ENCODE measurements at places on chromosomes 3 and 15.

DNA sequence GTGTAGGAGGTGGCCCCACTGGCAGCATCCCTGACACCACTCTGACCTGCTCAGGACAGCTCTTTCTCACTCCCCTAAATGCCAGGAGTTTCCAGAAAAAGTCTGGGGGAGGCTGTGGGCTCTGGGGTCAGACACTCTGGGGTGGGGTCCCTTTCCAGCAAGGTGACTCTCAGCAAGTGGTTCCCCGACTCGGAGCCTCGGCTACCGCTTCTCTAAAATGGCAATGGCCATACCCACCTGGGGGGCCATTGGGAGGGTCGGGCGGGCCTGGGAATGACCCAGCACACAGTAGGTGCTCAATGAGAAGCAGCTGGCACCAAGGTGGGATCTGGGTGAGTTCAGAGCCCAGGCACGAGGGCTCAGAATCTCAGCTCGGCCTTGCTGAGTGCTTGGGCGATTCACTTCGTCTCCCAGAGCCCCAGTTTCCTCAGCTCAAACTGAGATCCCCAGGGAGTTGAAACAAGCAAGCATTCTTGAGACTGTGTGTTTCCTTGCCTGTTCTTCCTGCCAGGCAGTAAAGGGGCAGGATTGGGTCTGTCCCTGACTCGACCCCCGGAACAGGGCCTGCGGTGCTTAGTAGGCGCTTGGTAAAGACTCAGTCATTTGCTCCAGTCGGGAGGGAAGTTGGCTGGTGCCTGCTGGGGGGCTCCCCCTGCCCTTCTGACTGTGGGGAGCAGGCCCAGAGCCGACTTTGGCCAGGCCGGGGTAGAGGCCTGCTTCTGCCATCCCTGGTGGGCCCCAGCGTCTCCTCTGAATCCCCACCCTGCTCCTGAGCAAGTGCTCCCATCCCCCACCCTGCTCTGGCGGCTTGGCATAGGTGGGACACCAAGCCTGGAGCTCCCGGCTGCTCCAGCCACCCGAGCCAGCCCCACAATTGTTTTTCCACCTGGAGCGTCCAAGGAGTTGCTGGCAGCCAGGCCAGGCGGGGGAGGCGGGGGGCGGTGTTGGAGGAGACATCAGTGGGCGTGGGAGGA is 32.9 kb upstream of the FBLN2 start:
- DNase-seq = no peak

DNA sequence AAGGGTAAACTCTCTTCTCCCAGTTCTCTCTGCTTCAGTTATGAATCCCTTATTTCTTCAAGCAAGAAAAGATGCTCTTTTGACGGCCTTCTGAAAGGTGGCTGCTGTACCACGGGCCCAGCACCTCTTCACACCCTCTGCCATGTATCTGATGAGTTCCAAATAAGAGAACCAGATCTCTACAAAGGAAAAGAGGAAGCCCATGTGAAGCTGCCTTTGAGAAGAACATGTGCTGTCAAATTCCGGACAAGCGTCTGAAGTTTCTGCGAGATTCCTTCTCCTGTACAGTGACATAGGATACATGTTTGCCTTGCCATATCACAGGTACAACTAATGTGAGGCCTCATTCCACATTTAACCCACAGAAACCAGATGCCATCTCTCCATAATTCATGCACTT is 59.2 kb downstream of the SH3BP5 start:
- DNase-seq = no peak

- DNase-seq = no peak
These were observed 48.0 kb upstream of the TBL1XR1 start for GRCh38 chr3:177245250-177245649.

DNA sequence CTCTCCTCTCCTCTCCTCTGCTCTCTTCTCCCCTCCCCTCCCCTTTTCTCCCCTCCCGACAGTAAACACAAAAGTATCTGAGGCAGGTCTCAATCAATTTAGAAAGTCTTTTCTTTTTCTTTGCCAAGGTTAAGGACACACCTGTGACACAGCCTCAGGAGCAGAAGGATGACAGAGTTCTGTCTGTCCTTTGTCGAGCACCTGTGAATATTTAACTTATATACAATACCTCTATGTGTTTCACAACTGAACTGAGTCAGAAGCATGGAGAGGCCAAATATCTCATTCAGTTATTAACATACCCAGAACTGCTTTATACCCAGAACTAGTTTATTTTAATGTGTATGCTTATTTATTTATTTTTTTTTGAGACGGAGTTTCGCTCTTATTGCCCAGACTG is 81.1 kb upstream of the ROBO1 start:
- DNase-seq = no peak

DNA sequence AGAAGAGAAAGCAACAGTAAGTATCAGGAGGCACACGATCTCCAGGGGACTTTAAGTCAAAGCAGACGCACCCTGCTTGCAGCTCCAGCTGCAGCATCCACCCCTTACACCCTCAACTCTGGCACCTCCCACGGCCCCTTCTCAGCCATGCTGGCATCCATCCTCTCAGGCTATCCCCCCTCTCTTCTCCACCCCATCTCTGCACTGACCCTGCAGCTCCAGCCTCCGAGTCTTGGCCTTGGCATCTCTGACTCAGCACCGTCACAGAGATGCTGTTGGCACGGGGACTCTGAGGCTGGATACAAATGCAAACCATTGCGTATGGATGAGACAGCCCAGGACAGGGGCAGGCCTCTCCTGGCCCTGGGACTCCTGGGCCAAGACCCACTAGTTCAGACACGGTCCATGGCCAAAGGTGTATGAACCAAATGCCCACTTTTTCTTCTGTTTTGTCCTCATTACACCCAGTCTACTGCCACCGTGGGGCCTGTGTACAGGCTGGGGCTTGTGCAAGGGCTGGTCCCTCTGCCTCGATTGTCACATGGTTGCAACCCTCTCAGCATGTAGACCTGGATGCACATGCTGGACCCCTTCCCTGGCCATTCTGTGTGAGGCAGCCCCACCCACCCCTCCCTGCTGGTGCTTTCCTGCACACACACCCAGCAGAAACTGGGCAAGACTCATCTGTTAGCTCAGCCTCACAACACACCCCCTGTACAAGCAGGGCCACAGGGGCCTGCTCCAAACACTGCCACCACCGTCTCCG is 18.7 kb upstream of the ZXDC start:
- no peak for DNase-seq

DNA sequence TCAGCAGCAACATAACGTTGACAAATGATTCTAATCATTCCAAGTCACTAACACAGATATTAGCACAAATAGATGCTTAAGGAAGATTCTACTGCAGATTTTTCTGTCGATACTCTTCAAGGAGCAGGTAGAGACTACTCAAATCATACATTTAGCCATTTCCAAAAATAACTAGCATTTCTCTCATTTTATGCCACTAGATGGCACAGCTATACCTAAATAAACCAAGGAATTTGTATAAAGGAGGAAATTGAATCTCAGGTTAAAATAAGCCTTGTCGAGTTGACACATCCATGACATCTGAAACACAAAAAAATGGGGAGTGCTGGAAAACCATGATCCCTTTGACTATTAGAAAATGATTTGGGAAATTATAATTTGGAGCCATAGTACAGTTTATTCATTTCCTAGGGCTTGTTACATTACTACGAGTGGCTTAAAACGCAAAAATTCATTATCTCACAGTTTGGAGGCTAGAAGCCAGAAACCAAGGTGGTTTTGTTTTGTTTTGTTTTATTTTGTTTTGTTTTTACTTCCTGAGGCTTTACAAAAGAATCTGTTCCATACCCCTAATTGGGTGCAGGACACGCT is 59.5 kb upstream of the STRIT1 start:
- DNase-seq = no peak

GRCh38 chr15:23910030-23910429 is 222.9 kb upstream of the NDN start:
- DNase-seq = no peak

- no peak for DNase-seq
These were observed 48.1 kb downstream of the MYO5C start for GRCh38 chr15:52247461-52247860.

DNA sequence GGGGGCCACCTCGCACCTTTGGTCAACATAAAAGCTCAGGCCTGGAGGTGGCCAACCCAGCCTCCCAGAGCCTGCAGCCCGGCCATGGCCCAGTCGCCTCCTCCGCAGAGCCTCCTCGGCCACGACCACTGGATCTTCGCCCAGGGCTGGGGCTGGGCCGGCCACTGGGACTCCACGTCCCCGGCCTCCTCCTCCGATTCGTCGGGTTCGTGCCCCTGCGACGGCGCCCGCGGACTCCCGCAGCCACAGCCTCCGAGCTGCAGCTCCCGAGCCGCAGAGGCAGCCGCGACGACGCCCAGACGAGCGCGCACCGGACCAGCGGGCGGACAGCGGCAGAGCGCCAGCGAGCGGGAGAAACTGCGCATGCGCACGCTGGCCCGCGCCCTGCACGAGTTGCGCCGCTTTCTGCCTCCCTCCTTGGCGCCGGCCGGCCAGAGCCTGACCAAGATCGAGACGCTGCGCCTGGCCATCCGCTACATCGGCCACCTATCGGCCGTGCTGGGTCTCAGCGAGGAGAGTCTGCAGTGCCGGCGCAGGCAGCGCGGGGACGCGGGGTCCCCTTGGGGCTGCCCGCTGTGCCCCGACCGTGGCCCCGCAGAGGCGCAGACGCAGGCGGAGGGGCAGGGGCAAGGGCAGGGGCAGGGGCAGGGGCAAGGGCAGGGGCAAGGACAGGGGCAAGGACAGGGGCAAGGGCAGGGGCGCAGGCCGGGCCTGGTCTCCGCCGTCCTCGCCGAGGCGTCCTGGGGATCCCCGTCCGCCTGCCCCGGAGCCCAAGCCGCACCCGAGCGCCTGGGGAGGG is at the start of gene MESP2:
Gene MESP2, plus strand, starts transcription at position 59 of the 799 bp plus-strand sequence. Its CDS starts 26 bp downstream, at position 85.
- DNase-seq = peak; percentile 63

- no peak for DNase-seq
These were observed 36.0 kb downstream of the LEO1 start for GRCh38 chr15:51935466-51936104.

DNA sequence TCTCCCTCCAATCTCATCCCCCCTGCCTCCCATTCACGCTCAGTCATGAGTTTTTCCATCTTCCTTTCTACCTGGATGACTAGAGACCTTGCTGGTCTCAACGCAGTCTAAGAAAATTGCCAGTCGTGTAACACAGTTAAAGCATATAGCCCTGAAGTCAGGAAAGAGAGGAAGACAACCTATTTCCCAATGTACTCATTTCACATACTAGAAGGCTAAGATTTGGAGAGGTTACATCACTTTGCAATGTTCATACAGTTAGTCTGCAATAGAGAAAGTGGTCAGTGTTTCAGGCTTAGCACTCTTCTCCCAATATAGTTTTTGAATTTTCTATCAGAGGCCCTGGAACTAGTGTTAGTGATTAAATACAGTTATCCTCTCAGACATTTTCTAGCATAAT is 278.6 kb downstream of the EDEM1 start:
- no peak for DNase-seq

GRCh38 chr3:58434511-58434910 is 879 bp upstream of the PDHB start:
- DNase-seq = no peak

DNA sequence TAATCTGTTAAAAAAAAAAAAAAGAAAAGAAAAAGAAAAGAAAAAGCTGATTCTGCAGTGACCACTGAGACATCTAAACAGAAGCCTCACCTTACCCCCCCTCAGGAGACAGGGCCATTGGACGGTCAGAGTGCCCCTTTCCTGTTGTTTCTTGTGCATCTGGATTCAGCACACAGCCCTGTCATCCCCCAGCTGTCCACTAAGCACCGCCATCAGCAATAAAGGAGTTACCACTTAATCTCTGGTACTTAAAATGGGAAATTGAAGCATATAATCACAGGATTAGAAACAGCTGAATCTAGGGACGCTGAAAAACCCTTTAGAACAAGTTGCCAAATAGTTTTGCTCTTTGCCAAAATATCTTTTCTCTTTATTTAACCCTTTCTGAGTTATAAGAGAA is 62.5 kb downstream of the TRIM69 start:
- DNase-seq = peak; percentile 8

GRCh38 chr15:78387246-78388037 is 47.3 kb downstream of the CRABP1 start:
- DNase-seq = peak; percentile 36

GRCh38 chr15:86870846-86871245 is 791.2 kb downstream of the AGBL1 start:
- DNase-seq = no peak

GRCh38 chr15:63535689-63536088 is 31.3 kb downstream of the USP3 start:
- DNase-seq = no peak

DNA sequence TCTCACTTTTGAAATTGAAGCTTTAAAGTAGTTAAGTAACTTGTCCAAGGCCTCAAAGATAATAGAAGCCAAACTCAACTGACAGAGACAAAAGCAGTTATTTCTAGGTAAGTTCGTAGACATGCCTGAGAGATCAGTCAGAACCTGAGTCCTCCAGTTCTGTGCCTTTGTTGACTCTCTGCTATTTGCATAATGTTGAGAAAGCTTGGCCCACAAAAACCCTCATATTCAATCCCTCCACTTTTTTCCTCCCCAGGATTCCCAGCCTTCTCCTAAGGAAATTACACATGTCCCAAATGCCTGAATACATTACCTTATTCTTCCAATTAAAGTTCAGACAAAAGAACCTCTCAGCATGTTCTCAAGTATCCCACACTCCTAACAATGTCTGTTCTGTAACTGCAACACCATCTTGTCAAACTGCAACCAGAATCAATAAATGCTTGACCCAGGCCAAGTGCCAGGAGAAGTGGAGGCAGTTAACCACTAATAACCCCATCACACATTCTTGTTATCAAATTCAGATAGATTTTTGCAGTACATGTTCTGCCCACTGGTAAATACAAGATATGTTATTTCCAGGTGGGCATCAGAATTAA is 217.8 kb downstream of the LRRC3B start:
- no peak for DNase-seq

Data from foreskin fibroblast (primary cell).